ENCODE measurements at places on chromosomes 11 and 22.

DNA sequence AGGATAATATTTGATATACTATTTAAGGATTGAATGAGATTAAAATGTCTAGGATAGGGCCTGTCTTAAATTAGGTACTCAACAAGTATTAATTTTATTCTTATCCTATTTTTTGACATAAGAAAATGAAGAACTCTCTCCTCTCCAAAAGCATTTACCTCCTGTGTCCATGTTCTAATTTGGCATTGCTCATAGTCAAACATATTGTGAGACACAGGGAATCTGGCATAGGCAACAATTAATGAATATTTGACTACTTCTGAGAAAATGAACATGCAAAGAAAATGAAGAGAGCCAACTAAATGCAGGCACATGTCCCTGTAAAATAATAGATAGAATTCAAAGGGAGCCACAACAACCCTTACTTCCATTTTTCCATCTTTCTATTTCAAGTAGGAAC, 198.5 kb upstream of the C11orf87 start:
- DNase-seq, result no peak

GRCh38 chr22:49499433-49500075, 328.1 kb downstream of the BRD1 start:
- DNase-seq, result no peak

DNA sequence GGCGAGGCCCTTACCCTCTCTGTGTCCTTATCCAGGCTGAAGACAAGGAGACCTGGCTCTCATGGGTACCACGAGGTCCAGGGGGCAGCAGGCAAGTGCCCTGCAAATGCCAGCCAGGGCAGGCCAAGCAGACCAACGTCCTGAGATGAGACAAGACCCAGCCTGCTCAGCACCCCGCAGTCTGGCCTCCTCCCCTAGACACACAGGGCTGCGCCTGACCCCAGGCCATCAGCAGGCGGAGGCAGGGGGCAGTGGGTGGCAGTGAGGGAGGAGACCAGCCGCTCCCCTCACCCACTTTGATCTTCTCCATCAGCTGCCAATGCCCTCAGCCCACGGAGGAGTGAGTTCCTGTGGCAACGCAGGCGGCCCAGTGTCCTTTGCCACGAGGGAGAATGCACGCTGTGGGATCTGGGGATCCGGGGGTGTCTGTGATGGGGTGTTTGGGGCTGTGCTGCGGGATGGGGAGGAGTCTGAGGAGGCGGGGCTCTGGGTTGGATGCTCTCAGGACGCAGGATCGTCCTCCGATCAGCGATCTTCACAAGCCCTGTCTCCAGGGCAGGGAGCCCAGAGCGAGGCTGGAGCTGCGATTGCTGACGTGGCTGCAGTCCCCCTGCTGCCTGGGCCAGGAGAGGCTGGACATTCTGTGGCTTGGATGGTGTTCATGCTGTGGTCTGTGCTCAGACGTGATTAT, 30.5 kb upstream of the PPARA start:
- DNase-seq, result no peak

GRCh38 chr11:25628030-25628429, 703.9 kb upstream of the ANO3 start:
- no peak for DNase-seq

DNA sequence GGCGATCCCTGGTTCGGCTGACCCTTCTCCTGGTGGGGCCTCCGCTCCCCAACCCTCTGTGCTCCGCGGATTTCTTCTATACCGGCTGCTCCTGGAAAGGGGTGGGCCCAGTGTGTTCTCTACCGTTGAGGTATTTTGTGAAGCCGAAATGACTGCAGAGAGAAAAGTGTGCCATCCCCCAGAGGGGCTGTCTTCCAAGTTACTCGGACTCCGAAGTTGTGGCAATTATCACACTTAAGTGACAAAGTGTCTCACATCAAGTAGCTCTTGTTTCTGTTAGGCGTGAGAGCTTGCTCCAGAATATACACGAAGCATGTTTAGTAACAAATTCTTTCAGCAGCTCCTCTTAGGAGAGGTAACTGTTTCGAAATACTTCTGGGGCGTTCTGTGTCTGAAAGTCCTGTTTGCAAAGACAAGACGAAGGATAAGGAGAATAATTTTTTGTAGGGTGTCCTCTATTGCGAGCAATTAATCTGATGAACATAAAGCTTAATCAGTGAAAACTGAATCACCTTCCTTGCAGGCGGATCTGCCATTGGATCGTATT, 434 bp downstream of the XPNPEP3 start:
- no peak for DNase-seq

- DNase-seq, result no peak
Measured at GRCh38 chr11:83689144-83689780, 403.1 kb upstream of the CCDC90B start.

GRCh38 chr11:14641801-14642200, 1.8 kb upstream of the PDE3B start:
- DNase-seq, result no peak

DNA sequence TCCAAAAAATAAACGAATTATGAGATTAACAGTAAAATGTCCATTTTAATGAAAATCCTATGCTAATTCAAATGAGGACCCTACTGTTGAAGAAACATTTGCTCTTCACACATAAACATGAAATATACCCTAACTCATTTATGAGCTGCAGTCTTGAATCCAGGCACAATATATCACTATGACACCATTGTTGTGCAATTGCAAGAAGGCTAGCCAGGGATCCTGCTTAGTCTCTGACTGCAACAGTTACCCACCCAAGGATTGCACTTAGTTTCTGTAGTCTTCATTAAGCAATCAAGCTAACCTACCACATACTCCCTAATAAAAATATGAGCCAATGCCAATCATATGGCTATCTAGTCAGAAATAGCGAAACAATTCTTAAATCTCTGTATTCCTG, 981.0 kb upstream of the FAT3 start:
- DNase-seq, result no peak

- no peak for DNase-seq
Measured at GRCh38 chr11:94309757-94310156, 5.4 kb downstream of the IZUMO1R start.

- no peak for DNase-seq
Measured at GRCh38 chr11:125552927-125553326, 16.4 kb upstream of the EI24 start.

DNA sequence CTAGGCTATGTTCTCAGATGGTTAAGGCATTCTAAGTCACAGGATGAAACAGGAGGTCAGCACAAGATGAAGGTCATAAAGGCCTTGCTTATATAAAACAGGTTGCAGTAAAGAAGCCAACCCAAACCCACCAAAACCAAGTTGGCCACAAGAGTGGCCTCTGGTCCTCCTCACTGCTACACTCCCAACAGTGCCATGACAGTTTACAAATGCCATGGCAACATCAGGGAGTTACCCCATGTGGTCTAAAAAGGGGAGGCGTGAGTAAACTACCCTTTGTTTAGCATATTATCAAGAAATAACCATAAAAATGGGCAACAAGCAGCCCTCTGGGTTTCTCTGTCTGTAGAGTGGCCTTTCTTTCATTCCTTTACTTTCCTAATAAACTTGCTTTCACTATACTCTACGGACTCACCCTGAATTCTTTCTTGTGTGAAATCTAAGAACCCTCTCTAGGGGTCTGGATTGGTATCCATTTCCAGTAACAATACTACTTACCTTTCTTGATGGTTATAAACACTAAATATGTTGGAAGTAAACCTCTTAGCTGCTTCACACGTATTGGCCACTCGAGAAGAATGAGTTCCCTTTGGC, 1237.9 kb downstream of the FAM181B start:
- DNase-seq, result no peak

- DNase-seq, result peak; percentile 72
Measured at GRCh38 chr11:110349138-110349996, 53.0 kb upstream of the RDX start.

DNA sequence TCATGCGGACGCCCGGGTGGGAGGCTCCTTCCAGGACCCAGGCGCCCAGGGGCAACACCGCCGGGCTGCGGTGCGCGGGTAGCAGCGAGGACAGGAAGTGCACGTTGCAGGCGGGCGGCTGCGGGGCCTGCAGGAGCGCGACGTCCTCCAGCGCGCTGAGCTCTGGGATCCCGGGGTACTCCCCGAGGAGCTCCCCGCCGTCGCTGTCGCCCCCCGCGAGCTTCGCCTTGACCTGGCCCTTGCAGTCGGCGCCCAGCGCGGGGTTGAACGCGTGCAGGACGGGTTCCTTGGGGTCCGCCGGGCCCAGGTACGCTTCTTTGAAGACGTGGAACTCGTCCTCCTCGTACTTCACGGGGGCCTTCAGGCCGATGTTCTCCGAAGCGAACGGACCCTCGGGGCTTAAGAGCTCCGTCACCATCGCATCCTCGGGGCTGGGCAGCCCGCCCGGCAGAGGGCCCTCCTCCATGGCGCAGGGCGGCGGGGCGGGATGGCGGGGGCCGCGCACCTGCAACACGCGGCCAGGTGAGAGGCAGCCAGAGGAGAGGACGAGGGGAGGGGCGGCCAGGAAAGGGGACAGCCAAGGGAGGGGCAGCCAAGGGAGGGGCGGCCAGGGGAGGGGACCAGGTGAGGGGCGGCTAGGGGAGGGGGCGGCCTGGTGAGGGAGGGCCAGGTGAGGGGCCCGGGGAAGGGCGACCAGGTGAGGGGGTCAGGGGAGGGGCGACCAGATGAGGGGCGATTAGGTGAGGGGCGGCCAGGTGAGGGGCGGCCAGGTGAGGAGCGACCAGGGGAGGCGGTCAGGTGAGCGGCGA, 921 bp downstream of the TESMIN start:
- DNase-seq, result peak; percentile 23

DNA sequence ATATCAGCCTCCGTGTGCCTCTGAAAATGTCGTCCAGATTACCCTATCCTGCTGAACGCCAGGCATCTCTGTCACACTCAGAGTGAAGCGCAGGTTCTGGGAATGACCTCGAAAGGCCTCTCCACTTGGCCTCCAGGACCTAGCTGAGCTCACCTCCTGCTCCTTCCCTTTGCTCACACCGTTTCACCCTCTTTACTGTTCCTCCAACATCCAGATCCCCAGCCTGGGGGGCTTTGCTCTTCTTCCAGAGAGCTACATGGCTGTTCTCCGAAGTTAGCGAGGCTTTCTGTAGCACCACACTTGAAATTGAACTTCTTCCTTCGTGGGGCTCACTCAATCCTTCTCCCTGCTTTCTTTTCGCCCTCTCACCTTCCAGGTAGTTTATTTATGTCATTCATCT, 27.9 kb downstream of the GLB1L2 start:
- no peak for DNase-seq

DNA sequence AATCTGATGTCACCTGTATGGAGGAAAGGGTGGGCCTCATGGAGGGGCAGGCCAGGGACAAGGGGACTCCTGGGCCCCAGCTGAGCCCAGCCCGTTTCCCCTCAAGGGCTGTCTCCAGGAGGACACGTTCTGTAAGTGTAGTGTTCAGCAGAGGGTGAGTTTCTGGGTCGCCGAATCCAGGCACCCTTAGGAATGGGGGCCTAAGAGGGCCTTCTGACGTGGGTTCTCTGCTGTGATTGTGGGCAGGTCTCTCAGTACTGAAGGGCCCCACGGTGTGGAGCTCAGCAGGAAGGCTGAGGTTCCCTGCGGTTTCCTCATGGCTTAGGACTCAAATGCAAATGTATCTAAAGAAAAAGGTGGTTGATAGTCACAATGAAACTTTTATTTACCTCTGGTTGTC, 6.5 kb downstream of the PTDSS2 start:
- DNase-seq, result peak; percentile 35

DNA sequence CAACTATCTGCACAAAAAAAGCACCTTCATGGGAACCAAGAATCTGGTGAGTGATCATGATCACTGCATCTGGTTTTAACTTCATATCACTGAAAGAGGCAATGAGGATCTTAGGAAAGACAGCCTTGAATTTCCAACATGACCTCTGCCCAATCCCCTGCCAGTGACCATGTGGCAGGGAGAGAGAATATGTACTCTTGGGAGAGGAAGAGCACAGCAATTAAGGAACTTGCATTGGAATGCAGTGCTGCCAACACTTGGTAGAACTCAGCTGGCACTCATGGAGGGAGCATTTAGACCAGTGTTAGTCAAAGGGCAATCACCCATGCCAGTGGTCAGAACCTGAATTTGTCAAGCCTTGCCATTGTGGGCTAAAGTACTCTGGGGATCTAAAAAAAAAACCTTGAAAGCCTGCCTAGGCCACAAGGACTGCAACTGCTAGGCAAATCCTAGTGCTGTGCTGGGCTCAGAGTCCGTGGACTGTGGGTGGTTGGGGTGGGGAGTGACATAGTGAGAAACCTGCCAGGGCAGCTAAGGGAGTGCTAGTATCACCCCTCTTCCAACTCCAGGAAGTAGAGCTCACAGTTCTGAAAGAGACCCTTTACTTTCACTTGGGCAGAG, 23.1 kb downstream of the JRKL start:
- no peak for DNase-seq

GRCh38 chr11:118226781-118227180, 2.0 kb upstream of the JAML start:
- peak; percentile 79 for DNase-seq

DNA sequence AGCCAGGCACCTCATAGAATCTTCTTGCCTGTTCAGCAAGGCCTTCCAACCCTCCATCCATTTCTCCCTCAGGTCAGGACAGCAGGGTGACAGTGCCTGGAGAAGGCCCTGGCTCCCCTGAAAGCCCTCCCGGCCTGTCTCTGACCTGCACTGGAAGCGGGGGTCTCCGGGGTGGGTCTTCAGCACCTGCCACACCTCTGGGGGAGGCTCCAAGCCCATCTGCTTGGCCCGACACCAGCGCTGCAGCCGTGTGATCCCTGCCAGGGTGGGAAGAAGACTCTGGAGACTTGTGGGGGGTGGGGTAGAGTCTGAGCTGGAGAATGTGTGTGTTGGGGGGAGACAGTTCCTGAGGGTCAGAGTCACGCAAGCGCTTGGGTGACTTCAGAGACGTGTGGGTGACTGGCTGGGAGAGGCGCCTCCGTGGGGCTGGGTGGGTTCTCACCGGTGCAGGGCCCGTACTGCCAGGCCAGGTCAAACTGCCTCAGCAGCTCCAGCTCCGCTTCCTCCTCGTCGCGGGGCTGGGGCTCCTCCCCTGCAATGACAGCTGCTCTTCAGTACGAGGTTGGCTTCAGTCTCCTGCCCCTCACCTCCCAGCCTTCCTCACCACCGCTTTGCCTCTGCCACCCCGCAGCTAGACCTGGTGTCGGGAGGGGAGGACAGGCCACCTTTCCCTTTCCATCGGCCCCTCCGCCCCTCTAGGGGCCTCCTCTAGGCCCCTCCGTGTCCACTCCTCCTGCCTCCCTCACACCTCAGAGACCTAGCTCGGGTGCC, 615 bp downstream of the POLD4 start:
- DNase-seq, result peak; percentile 50

- DNase-seq, result no peak
Measured at GRCh38 chr11:9887472-9887871, 223.6 kb downstream of the SWAP70 start.

- DNase-seq, result peak; percentile 82
Measured at GRCh38 chr11:8018484-8019313, 31.6 kb downstream of the EIF3F start.

DNA sequence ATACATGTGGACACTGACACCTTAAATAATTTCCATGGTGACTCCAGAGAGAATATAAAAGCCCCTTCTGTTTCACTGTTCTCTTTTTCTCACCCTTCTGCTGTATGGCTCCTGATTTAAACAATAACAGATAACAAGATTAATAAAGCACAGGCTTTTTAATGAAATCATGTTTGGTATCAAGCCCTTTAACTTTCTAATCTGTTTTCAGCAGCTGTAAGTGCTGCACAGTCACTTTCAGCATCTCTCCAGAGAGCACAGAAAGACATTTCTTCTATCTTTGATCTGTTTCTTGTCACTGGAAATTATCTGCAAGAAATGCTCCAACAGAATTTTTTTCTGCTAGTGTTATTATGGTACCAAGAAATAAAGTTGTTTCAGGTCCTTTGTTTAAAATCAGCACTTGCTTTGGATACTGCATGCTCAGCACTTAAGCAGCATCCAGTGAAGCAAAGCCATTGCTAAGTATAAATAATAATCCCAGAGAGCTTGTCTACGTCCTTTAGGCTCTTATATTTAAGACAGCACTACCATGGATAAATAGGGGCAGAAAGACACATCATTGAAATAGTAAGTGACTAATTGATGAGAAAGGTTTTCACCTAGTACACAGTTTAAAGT, 134.2 kb upstream of the CARD18 start:
- DNase-seq, result no peak
